Colonic mucosa (tissue), 4 donors: ENCODE measurements at places on chromosomes 6 and 20. TPM values are rescaled to one million over a fixed set of nuclear protein-coding genes. Genes with fewer than 3 reads are reported as not detected.
A peak's percentile ranks its signal among the peaks of the same experiment; 100 is the strongest.

HFE gene
- total RNA-seq: 11.8 TPM

GRCh38 chr6:87182321-87182720 is 27.0 kb downstream of the ZNF292 start:
- no peak for DNase-seq
- H3K36me3 ChIP-seq: no peaks in the 10 kb centered on the region
- no peaks in the 10 kb centered on the region for H3K4me1 ChIP-seq
- H3K27me3 ChIP-seq: no peaks in the 10 kb centered on the region

MOG gene
- not detected for total RNA-seq

- H3K27ac ChIP-seq: no peak overlapping the region
- no peak for DNase-seq
- H3K27me3 ChIP-seq: no peaks in the 10 kb centered on the region
- no peaks in the 10 kb centered on the region for H3K4me1 ChIP-seq
- H3K4me3 ChIP-seq: no peak overlapping the region
These were observed 6.0 kb downstream of the PPIL6 start for GRCh38 chr6:109434456-109434855.

GRCh38 chr6:30795549-30796293 is 51.4 kb upstream of the IER3 start:
- no peaks in the 10 kb centered on the region for H3K36me3 ChIP-seq
- H3K4me1 ChIP-seq: no peaks in the 10 kb centered on the region
- no peak for DNase-seq
- H3K4me3 ChIP-seq: no peak overlapping the region
- no peaks in the 10 kb centered on the region for H3K27me3 ChIP-seq

GRCh38 chr6:14792118-14792955 is 453.5 kb upstream of the JARID2 start:
- DNase-seq: peak; percentile 33
- H3K27me3 ChIP-seq: no peaks in the 10 kb centered on the region
- H3K4me1 ChIP-seq: peaks cover 5% of the 10 kb centered on the region
- no peaks in the 10 kb centered on the region for H3K36me3 ChIP-seq
- H3K27ac ChIP-seq: no peak overlapping the region

RCAN2 gene
- total RNA-seq: 7.0 TPM

TCEA2 gene
- 11.8 TPM for total RNA-seq

FUT9 gene
- not detected for total RNA-seq

- no peak overlapping the region for H3K4me3 ChIP-seq
- no peak for DNase-seq
- no peaks in the 10 kb centered on the region for H3K27me3 ChIP-seq
These were observed 210.2 kb upstream of the THEMIS start for GRCh38 chr6:128111096-128111495.

- no peaks in the 10 kb centered on the region for H3K27me3 ChIP-seq
- no peak overlapping the region for H3K27ac ChIP-seq
- H3K36me3 ChIP-seq: no peaks in the 10 kb centered on the region
- H3K4me3 ChIP-seq: no peak overlapping the region
- no peaks in the 10 kb centered on the region for H3K4me1 ChIP-seq
- DNase-seq: no peak
These were observed 566.1 kb downstream of the KIF16B start for GRCh38 chr20:16007164-16007563.

TFAP2C gene
- total RNA-seq: 0.57 TPM

DNA sequence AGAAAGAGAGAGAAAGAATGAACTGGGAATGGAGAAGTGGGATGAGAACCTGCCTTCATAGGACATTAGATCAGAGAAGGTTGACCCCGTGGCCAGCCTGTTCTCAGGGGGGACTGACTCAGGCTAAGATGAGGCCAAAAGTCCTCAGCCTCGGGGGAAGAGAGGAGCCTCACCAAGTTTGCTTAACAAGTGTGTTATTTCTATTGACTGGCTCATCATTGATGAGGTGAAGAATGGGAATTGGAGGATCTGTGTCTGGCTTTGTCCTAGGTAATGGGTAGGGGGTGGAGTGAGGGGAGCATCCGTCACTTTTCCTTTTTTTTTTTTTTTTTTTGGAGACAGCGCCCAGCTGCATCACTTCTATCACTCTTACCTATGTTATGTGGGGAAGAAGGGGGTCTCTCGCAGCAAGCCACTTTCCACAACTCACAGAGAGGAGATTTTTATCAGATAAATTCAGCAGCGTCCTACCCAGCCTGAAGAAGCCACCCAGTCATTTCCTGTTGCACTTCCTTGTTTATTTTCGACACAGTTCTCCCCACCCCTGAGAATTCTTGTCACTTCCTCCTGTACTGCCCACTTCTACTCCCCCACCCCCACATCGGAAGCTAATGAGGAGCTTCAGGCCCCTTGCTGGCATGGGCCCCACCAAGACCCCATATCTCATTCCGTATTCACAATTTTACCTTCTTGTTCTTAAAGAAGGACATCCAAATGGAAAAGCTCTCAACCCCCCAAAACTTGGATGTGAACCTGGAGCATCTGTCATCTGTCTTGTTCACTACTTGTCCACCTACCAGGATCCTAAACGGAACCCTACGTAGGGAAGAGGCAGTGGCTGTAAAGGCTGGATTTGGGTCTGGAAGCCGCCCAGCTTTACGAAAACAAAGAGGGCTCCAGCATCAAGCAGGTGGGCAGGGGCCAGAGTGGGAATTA is 2.8 kb upstream of the RNASET2 start:
- no peaks in the 10 kb centered on the region for H3K36me3 ChIP-seq
- H3K27ac ChIP-seq: peak overlapping the region; percentile 67
- peak; percentile 61 for DNase-seq

- no peaks in the 10 kb centered on the region for H3K36me3 ChIP-seq
- no peaks in the 10 kb centered on the region for H3K27me3 ChIP-seq
- H3K4me1 ChIP-seq: no peaks in the 10 kb centered on the region
- DNase-seq: no peak
- H3K27ac ChIP-seq: no peak overlapping the region
These were observed 24.9 kb upstream of the PLN start for GRCh38 chr6:118523216-118523615.

- no peaks in the 10 kb centered on the region for H3K36me3 ChIP-seq
- no peak overlapping the region for H3K4me3 ChIP-seq
- DNase-seq: no peak
These were observed 157.4 kb upstream of the TNFAIP3 start for GRCh38 chr6:137709424-137710236.

NOX3 gene
- total RNA-seq: not detected

GRCh38 chr6:129586815-129587214 is 123.2 kb downstream of the ARHGAP18 start:
- no peak overlapping the region for H3K4me3 ChIP-seq
- no peak for DNase-seq
- H3K4me1 ChIP-seq: no peaks in the 10 kb centered on the region
- H3K27me3 ChIP-seq: no peaks in the 10 kb centered on the region

LY6G6C gene
- 2.3 TPM for total RNA-seq

GINM1 gene
- 42.8 TPM for total RNA-seq

GRCh38 chr6:44339763-44340625 is 2.5 kb upstream of the SPATS1 start:
- no peaks in the 10 kb centered on the region for H3K4me1 ChIP-seq
- DNase-seq: no peak
- H3K27ac ChIP-seq: no peak overlapping the region
- H3K27me3 ChIP-seq: peaks cover 9% of the 10 kb centered on the region

ABHD16B gene
- total RNA-seq: not detected

RGS17 gene
- total RNA-seq: 0.53 TPM

- DNase-seq: no peak
- no peaks in the 10 kb centered on the region for H3K36me3 ChIP-seq
- no peaks in the 10 kb centered on the region for H3K4me1 ChIP-seq
- H3K27ac ChIP-seq: no peak overlapping the region
- H3K4me3 ChIP-seq: no peak overlapping the region
- H3K27me3 ChIP-seq: no peaks in the 10 kb centered on the region
These were observed 17.1 kb upstream of the HECA start for GRCh38 chr6:139117734-139118133.

GRCh38 chr6:11146117-11146826 is 34.7 kb upstream of the ERVFRD-1 start:
- no peaks in the 10 kb centered on the region for H3K4me1 ChIP-seq
- H3K27me3 ChIP-seq: no peaks in the 10 kb centered on the region
- H3K36me3 ChIP-seq: no peaks in the 10 kb centered on the region
- H3K27ac ChIP-seq: no peak overlapping the region
- DNase-seq: no peak

RAB32 gene
- total RNA-seq: 54.6 TPM

BMP6 gene
- 2.1 TPM for total RNA-seq

DNA sequence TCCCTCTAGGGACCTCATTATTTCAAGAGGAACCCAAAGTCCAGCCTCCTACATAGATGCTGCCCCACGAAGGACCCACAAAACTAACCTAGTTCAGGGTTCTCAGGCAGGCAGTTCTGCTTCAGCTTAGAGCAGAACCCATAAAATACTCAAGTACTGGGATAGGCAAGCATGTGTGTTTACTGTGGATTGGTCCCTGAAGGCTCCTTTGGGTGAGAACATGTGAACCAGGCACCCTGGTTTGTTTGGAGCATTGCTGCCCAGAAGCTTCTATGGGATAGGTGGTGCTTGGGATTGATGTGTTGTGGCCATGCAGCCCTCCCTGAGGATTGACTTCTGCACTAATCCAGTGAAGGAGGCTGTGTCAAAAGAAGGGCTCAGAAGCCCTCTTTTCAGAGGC is 14.9 kb upstream of the EFHC1 start:
- H3K27me3 ChIP-seq: no peaks in the 10 kb centered on the region
- H3K4me3 ChIP-seq: no peak overlapping the region
- no peak for DNase-seq

GRCh38 chr20:5928836-5929715 is 21.3 kb downstream of the TRMT6 start:
- H3K27me3 ChIP-seq: no peaks in the 10 kb centered on the region
- DNase-seq: no peak
- no peak overlapping the region for H3K27ac ChIP-seq
